RPMI7951 (cell line): ENCODE measurements at places on chromosomes 6 and 20. TPM values are rescaled to one million over a fixed set of nuclear protein-coding genes. Genes with fewer than 3 reads are reported as not detected.

FAM210B gene
- total RNA-seq: 47.8 and 48.4 TPM in 2 replicates

OPRM1 gene
- total RNA-seq: not detected in 2 replicates

KHDC1 gene
- 0.60 and 2.1 TPM in 2 replicates for total RNA-seq

LY86 gene
- total RNA-seq: not detected in 2 replicates

IDH3B gene
- total RNA-seq: 189 and 226 TPM in 2 replicates

IMPG1 gene
- total RNA-seq: not detected in 2 replicates

RAB44 gene
- not detected in 2 replicates for total RNA-seq
